ENCODE measurements at places on chromosomes 2 and 18.

- no peak for DNase-seq
These were observed 185.3 kb downstream of the PRKCE start for GRCh38 chr2:45836740-45837139.

DNA sequence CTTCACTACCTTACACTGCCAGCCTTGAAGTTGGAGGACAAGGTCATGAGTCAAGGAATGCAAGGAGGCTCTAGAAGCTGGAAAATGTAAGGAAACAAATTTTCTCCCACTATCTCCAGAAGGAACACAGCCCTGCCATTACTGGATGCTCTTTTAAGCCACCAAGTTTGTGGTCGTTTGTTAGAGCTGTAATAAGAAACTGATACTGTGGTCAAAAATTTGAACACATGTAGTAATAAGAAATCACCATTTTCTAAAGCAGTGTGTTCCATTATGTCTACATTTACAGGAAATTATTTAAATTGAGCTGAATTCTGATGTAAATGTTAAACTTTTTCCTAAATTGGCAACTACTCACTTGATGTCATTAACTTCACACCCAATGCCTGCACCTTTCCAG is 729.0 kb downstream of the KCNJ3 start:
- DNase-seq: no peak

DNA sequence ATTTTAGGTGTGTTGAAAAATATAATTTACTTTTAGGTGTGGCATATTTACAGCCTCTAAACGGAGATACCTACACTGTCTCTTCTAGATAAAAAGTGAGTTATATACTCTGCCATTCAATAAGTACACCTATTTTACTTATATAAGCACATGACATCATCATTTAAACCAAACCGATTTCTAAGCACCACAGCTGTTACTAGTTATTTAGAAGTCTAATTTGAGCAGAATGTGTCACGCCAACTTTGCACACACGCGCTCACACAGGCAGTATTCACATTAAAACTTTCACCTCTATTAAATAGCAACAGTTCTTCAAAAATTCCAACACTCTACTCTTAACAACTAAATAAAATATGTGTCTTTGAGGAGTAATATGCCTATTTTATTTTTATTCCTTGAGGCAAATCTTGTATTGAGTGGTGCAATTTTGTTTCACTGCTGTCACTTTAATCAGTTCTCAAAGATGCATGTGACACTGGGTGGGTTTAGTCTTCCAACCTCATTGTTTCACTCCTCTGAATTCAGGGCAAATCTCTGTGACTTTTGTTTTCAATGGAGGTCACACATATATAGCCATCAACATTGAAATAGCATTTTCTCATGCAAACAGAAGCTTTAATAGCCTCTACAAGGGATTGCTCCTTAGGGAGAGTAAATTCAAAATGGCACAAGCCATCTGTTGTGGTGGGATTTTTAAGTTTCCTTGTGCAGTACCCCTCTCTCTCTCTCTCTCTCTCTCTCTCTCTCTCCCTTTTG is 721.0 kb downstream of the PLCL1 start:
- no peak for DNase-seq

DNA sequence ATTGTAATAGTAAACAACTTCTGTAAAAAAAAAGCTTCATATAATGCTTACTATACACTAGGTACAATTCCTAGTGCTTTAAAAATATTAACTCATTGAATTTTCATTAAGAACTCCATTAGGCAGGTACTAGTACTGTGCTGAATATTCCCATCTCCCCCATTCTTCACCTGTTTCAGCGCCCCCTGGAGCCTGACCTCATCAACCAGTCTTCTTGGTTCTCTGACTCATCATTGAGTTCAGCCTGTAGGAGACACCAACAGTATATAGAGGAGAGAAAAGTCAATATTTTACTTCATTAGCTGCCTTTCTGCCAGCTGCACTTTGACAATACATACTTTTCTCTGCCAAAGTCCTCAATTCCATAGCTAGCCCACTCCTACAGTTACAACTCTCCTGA is 1009.9 kb upstream of the KLHL29 start:
- DNase-seq: no peak

- no peak for DNase-seq
These were observed 30.0 kb upstream of the PTPRM start for GRCh38 chr18:7537145-7537544.
